ENCODE measurements at places on chromosomes 2 and 18. TPM values are rescaled to one million over a fixed set of nuclear protein-coding genes. Genes with fewer than 3 reads are reported as not detected.
A peak's percentile ranks its signal among the peaks of the same experiment; 100 is the strongest.

Gene PSMA8
- not detected for total RNA-seq

Gene HS1BP3
- 27.6 TPM for total RNA-seq

Gene DSG1
- total RNA-seq = 0.64 TPM

Gene MAP3K19
- total RNA-seq = not detected

GRCh38 chr2:81196933-81197628 is 892.5 kb upstream of the LRRTM1 start:
- DNase-seq = no peak

DNA sequence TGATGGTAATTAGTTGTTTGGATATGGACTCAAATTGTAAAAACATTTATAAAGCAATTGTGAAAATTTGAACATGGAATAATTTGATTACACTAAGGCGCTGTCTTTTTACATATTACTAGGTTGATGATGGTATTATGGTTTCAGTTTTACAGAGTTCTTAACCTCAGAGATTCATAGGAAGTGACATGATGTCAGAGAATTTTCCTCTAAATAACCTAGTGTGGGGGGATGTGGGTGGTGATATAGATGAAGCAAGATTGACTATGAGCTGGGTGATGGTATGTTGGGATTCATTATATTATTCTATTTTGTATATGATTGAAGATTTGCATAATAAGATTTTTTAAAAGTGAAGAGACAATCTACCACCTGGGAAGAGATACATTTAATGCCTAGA is 45.9 kb upstream of the ATP5MC3 start:
- DNase-seq = no peak

DNA sequence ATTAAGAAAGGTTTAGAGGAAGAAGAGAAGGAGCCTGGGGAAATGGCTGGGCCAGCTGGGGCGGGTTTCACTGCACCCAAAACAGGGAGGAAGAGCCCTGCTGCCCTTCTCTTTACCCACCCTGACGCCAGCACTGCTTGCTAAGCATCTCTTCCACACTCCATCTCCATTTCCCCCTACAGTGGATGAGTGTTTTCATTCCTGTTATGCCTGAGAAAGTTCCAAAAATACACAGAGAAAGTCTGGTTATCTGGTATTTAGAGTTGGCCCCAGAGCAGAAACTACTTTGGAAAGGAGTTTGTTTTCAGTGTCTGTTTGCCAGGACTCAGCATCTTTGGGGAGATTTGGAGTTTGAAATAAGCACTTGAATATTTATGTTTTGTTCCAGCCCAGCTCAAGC is 451.0 kb downstream of the SLC4A3 start:
- no peak for DNase-seq

GRCh38 chr2:142290931-142291330 is 160.1 kb upstream of the LRP1B start:
- DNase-seq = peak; percentile 35

- no peak for DNase-seq
Measured at GRCh38 chr2:221399183-221399582, 172.9 kb downstream of the EPHA4 start.

DNA sequence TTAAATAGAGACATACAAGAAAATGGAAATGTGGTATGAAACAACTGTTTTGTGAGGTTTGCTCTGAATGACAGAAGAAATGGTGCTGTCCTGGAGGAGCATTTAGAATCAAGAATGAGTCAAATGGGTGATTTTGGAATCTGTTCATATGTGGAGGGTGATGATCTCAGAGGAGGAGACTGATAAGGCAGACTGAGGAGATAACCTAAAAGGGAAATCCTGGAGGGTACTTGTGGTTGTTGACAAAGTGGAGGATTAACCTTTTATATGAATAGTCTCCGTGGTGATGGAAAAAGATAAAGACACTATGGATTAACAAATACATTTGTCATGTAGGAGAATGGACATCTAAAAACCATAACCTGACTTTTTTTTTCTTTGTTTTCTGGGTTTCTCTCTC is 74.1 kb downstream of the MMADHC start:
- DNase-seq = no peak

- no peak for DNase-seq
Measured at GRCh38 chr18:58638441-58638840, 9.6 kb upstream of the ALPK2 start.

GRCh38 chr18:52343138-52343537 is 3.1 kb downstream of the DCC start:
- no peak for DNase-seq

GRCh38 chr2:64681479-64681967 is 27.8 kb upstream of the SERTAD2 start:
- DNase-seq = no peak

- DNase-seq = peak; percentile 15
Measured at GRCh38 chr2:140586379-140586778, 1544.4 kb downstream of the LRP1B start.

GRCh38 chr2:9991221-9991620 is 39.7 kb downstream of the GRHL1 start:
- no peak for DNase-seq

GRCh38 chr18:36015629-36016028 is 43.1 kb downstream of the RMP24 start:
- no peak for DNase-seq

DNA sequence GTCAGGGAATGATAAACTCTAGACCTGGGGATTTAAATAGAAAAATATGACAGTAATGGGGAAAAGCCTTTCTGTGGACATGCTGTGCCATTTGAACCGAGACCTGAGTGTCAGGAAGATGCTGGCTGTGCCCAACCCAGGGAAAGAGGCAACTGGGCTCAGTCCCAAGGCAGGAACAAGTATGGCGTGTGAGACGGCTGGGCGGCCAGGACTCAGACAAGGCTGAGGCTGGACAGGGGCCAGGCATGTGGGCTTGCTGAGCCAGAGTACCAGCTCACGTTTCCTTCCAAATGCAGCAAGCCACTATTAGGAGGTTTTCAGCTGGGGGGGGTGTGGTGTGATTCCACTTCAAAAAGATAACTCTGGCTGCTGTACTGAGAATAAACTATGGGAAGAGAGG is 92.4 kb downstream of the INPP5D start:
- DNase-seq = no peak
